Common myeloid progenitor, CD34-positive (primary cell): ENCODE measurements at places on chromosomes 3 and 15.
A peak's percentile ranks its signal among the peaks of the same experiment; 100 is the strongest.

- DNase-seq: no peak
Measured at GRCh38 chr15:82966671-82967071, 14.2 kb upstream of the HOMER2 start.

DNA sequence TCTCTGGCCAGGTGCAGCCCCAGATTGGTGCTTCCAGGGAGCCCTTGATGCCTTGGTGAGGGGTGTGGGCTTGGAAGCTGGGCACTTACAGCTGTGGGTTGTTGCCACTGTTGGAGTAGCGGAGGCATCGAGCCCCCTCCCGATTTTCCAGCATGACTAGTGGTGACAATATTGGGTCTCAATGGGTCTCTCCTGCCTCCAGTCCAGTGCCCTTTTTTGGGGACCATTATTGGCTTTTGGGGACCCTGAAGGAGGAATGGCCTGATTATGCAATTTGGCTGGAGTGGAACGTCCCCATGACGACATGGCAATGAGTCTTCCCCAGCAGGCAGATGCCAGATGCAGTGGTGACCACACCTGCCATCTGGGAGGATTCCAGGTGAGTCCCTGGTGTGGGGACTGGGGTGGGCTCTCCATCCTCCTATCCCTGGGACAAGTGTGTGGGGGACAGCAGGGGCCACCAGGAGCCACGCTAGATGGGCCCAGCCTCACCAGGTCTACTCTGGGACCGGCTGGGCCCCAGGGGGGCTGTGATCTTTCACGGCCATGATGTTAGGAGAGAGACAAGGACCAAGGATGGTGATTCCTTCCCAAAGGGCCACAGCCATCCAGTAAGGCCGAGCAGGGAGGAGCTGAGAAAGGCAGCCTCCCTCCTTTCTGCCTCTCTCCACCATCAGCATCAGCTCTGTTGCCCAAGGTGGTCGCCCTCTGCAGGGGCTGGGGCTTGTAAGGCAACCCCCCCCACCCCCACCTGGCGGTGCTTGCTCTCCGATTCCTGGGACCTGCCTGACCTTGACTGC is 196.8 kb downstream of the GOLGA6L6 start:
- no peak for DNase-seq

DNA sequence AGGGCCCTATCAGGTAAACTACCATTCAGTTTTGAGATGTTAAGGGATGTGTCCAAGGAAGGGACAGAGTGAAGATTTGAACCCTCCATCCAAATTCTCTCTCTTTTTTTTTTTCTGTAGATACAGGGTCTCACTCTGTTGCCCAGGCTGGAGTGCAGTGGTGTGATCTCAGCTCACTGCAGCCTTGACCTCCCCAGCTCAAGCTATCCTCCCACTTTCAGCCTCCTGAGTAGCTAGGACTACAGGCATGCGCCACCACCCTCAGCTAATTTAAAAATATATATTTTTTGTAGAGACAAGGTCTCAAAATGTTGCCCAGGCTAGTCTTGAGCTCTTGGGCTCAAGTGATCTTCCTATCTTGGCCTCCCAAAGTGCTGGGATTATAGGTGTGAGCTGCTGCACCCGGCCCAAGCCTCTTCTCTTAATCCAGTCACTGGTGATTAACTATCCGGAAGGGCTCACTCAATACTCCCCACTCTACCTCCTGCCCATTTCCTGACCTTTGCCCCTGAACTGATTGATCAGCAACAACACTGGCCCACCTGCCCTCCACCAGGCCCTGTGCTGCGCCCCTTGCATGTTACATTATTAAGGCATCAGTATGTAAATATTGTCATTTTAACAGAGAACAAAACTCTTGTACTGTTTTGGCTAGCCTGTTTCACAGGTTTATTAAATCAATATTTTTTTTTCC is 164.7 kb downstream of the CTNNB1 start:
- no peak for DNase-seq

GRCh38 chr3:178112134-178112533 is 424.1 kb upstream of the KCNMB2 start:
- DNase-seq: peak; percentile 17

DNA sequence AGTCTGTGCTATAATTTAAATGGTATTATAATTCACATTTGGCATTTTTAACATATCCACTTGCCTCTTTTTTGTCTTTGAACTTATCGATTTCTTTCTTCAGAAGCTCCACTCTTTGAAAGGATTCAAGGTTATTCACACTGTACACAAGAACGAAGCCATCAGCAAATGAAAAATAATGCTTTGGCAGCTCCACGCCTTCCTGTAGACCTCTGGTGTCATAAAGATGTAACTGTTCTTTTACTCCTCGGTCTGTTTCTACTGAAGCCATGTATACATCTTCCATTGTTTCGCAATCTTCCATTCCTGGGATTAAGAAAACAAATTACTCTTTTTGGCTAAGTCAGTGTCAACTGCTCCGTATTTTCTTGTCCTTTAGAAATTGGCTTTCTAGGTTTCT is 16.0 kb downstream of the NKIRAS1 start:
- DNase-seq: no peak

- DNase-seq: no peak
Measured at GRCh38 chr15:52071570-52071969, 41.0 kb downstream of the BCL2L10 start.

- DNase-seq: no peak
Measured at GRCh38 chr3:167466966-167467365, 6.9 kb downstream of the SERPINI2 start.

DNA sequence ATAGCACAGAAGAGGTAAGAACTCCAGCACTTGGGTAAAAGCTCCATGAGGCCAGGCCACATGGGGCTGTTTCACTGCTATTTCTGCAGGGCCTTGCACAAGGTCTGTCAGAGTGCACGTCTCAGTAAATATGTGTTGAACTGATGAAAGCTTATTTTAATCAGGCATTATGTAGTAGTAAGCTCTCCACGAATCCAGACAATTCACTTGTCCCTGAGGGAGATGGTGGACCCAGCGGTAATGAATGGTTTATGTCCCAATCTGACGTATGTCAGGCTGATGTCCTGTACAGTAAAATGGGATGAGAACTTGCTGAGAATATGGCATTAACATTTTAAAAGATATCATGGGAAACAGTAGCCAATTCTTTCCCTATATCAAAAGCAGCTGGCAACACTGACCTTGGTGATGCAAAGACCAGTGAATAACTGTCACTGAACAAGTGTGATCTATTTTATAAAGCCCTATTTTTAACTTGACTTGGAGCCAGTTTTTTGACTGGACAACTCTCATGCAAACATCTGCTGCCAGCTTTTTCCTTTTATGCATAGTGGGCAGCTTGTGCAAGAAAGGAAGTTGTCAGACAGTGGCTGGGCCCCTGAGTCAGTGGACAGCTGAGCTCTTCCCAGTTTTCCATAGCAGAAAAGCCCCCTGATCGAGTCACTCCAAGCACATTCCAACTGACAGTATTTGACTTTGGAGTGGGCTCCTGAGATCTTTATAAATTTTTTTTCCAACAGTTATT is 519.8 kb upstream of the MDFIC2 start:
- no peak for DNase-seq

DNA sequence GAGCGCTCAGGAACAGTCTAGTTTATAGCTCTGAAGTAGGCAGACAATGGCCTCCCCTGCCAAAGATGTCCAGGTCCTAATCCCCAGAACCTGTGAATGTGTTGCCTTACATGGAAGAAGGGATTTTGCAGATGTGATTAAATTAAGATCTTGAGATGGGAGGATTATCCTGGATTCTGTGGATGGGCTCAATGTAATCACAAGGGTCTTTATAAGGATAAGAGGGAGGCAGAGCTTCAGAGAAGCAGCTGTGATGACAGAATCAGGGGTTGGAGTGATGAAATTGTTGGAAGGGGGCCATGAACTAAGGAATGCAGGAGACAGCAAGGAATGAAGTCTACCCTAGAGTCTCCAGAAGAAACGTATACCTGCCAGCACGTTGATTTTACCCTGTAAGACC is 14.0 kb upstream of the GK5 start:
- no peak for DNase-seq

DNA sequence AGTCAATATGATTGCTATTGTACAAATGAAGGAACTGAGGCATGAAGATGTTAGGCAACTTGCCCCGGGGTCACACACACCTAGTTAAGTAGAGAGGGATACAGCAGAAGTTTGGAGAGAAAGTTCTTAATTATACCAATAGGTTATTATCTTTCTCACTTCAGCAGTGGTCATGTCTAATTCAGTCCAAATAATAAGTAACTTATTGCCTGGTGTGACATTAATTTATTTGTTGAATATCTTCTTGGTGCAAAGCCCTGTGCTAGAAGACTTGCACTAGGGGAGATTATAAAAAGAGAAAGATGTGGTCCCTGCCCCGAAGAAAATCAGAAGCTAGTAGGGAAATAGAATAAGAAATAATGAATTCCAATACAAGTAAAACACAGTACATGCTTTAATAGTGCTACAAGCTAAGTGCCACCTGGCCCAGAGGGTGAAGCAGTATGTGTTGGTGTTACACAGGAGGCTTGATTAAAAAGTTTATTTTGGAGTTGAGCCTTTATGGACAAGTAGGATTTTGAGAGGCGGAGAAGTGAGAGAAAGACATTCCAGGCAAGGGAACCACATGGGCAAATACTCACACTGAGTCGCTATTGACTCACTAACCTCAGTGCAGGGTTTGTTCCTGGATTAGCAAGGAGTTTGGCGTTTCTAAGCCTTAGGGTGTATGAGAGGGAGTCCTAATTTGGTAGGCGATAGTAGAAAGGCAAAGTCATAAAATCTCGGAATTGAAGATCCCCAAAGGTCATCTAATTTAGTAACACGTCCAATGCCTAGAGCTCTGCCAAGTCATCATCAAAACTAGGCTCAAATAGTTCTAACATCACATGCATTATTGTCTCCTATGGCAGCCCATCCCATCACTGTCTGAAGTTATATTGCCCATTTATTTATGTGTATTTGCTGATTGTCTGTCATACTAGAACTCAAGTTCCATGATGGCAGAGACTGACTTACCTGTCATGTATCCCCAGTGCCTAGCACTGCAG is 19.2 kb upstream of the GSK3B start:
- DNase-seq: no peak

DNA sequence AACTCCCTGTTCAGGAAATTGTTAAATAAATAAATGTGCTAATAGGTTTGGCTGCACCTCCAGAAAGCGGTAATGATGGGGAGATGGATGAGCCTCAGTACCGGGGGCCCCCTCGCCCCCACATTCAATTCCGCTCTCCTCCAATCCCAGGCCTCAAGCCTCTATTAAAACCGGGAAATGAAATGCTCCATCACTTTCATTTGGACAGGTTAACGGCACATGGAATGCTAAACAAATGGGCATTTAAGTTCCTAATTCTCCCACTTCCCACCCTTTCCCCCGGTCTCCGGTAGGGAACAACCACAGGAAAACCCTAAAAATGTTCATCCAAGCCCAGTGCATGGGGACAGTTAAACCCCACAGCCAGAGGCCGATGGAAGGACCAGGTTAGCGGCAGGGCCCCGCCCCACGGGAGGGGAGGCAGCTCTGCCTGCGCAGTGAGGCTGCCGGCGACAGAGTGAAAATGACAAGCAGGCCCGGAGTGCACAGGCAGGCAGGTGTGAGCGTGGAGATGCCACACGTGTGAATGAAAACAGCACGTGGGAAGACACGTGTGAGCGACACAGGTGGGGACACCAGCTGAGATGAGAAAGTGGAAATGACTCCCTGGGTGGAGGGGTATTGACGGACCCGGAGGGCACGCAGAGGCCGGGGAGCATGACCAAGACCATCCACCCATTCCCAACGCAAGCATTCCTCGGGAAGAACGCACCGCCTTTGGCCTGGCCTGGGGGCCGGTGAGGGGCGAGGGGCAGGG is 28.1 kb downstream of the RNU5B-1 start:
- DNase-seq: no peak

DNA sequence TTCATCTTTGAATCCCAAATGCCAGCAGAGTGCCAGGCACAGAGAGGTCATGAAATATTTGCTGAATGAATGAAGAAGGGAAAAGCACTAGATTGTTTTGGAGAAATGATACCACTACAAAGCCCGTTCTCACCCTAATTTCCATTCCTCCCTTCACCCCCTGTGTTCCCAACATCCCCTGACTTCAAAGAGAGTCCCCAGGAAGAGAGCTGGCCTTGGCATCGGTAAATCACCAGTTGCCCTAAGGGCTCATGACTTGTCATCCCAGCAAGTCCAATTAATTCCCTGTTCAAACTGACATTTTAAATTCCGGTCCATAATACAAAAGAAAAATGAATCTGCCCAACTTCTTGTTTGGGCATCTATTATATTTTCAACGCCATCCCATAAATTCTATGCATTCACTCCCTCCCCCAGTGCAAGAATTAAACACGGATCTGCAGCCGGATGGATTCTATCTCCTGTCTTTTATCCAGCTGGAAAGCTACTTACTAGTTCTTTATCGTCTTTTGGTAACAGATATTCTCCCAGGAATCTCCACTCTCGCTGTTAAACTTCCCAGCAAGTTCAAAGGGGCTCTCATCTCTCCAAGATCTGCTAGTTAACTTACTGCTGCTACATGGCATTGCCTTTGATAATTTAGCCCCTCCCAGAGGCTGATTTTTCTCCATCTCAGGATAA is 63.9 kb upstream of the TSC22D2 start:
- no peak for DNase-seq

DNA sequence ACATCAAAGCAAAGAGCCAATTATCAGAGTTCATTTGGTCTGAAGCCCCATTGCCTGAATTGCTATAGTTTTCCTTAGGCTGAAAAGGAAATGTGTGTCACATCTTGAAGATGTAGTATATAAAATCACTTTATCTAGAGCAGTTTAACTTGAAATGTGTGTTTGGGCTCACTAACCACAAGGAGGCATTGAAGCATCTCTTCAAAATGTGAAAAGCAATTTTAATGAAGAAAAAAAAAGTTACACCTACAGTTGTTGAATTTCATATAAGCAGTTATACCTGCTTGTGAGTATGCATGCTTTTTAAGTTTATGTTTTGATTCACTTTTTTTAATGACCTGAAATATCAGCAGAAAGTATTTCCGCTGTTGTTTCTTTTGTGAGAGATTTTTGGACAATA is 129.3 kb downstream of the IQCH start:
- DNase-seq: peak; percentile 10

GRCh38 chr15:80153900-80154299 is 1.1 kb downstream of the FAH start:
- no peak for DNase-seq

DNA sequence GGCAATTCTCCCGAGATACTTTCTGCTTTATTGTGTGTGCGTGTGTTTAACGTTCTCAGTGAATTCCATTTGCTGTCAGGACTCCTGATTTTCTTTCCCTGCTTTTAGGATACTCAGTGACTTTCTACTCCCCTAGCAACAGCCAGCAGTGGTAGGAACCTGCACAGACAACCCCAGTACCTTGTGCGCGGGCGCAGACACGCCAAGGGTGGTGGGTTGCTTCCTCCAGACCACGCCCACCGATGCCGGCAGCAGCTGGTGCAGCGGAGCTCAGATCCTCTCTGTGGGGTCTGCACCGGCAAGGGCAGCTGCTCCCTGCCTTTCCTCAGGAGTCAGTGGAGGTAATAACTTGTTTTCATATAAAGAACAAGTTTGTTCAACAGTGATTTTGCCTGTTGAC is 225.1 kb upstream of the NDN start:
- DNase-seq: no peak
